ENCODE measurements at places on chromosomes 6 and 20.

DNA sequence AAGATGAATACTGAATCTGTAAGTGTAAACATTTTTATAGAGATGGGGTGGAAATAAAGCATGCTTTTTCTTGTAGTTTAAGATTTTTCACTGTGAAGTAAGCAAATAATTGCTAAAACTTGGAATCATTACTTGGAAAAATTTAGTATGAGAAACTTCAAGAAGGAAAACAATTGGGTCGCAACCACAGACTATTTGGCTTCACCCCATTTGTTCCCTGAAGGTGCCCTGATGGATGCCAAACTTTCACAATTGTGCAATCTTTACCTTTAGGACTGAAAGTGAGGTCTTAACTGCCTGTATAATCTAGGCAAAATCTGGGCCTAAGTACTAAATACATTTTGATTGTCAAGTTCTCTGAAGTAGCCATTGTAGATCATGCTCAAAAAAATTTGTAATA lies 330.1 kb downstream of the HDGFL1 start:
- no peak for DNase-seq

- no peak for DNase-seq
Measured at GRCh38 chr6:2109796-2110195, 135.6 kb downstream of the GMDS start.

DNA sequence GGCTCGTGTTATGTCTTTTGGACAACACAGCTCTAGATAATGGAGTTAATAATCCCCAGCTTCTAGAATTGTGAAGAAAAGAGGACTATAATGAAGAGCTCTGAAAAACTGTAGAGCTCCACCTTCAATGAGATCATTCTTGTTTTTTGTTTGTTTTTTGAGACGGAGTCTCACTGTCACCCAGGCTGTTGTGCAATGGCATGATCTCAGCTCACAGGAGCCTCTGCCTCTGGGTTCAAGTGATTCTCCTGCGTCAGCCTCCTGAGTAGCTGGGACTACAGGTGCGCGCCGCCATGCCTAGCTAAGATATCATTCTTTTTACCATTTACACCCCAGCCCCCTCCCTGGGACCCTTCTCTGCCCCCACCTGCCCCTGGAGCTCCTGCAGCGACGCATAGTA lies 36.6 kb downstream of the ERGIC3 start:
- DNase-seq: no peak

DNA sequence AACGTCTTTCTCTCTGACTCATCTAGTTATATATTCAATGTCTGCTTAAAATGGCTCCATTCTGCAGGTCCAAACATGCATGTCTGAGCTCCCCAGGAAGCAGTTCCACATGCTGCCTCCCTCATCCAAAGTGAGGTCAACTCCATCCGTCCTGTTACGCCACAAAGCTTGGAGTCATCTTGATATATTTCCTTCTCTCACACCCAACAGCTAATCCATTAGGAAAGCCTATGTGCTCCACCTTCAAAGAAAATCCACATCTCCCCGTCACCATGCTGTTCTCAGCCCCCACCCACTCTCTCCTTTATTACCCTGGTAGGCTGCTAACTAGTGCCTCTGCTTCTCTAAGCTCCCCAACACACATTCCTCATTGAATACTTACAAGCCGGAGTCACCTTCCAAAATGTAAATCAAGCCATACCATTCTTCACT lies 130.2 kb upstream of the SYNDIG1 start:
- no peak for DNase-seq

DNA sequence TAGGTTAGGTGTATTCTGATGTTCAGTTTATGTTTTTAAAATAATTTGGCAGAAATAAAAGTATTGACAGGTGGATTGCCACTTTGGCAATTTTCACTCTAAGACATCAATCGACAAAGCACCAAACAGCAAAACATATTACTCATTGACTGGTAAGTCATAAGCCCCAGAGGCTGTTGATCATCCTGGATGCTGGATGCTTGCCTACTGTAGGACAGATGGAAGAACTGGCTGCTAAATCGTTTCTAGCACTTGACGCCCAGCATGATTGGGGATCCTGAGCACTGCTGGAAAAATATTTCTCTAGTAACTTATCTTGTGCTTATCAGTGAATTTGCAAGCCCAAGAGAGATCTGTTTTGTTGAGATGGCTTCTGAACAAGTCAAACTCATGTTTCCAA lies 1001.9 kb upstream of the FLRT3 start:
- peak; percentile 98 for DNase-seq

DNA sequence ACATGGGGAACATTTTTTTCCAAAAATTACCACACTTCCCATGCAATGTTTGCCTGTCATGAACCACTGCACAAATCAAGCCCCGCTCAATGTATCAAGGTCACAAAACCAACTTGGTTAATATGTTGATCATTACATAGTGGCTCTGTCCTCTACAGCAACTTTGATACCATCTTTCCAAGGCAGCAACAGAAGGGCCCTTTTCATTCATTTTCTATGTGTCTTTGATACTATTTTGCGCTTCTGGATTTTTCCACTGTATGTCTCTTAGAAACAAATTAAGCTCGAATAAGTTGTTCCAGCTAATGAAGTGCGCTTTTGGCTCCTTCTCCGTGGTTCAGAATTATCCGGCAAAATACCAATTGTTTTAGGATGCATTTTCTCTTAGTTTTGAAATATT lies 1.5 kb downstream of the ZHX3 start:
- peak; percentile 20 for DNase-seq

DNA sequence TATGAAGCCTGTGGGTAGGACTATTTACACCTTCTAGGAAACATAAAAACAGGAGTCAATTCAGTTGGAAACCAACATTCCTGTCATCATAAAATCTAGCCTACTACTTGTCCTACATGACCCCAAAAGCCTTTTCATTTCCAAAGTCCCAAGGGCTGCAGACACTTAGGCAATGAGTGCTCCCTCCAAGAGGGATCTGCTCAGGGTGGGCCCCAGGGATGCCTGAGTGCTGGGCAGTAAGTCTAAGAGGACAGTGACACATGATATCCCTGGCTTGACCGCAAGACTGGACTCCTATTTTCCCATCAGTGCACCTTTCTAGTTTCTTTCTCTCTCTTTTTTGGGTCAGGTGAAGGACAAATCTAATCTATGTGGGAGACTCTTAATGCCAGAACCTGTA lies 1101.3 kb downstream of the GRIK2 start:
- DNase-seq: no peak

- no peak for DNase-seq
Measured at GRCh38 chr6:116003668-116004067, 57.0 kb downstream of the FRK start.

DNA sequence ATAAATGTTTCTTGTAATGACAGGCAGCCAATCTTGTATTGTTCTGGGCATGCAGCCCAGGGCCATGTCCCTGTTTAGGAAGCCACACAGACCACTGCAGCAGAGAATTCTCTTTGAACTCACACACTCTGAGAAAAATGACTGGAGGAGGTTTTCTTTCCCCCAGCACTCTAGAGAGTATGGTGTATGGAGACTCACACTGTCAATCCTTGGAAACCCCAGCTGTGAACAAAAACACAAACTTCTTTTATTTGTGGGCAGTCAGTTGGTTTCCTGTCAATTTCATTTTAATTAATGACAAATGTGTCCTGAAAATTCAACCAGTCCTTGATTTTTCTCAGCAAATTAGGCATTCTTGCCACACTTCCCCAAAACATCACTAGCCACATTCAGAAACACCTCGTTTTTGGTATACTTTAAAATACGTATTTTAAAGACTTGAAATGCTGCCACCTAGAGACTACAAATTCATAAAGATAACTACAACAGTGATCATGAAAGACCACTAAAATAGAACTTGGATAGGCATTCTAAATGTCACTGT lies 52.9 kb upstream of the UFL1 start:
- DNase-seq: peak; percentile 26

GRCh38 chr6:2826131-2826530 lies 15.5 kb downstream of the SERPINB1 start:
- no peak for DNase-seq
